ENCODE measurements at places on chromosomes 16 and 17. TPM values are rescaled to one million over a fixed set of nuclear protein-coding genes. Genes with fewer than 3 reads are reported as not detected.

The DPEP3 gene
- not detected for total RNA-seq

The CCDC144A gene
- total RNA-seq = 12.3 TPM

The MYH13 gene
- not detected for total RNA-seq

GRCh38 chr16:80300456-80300855 lies 240.3 kb upstream of the DYNLRB2 start:
- no peak overlapping the region for H3K4me3 ChIP-seq
- peaks cover 17% of the 10 kb centered on the region for H3K4me1 ChIP-seq
- peak overlapping the region; percentile 31 for H3K27ac ChIP-seq

DNA sequence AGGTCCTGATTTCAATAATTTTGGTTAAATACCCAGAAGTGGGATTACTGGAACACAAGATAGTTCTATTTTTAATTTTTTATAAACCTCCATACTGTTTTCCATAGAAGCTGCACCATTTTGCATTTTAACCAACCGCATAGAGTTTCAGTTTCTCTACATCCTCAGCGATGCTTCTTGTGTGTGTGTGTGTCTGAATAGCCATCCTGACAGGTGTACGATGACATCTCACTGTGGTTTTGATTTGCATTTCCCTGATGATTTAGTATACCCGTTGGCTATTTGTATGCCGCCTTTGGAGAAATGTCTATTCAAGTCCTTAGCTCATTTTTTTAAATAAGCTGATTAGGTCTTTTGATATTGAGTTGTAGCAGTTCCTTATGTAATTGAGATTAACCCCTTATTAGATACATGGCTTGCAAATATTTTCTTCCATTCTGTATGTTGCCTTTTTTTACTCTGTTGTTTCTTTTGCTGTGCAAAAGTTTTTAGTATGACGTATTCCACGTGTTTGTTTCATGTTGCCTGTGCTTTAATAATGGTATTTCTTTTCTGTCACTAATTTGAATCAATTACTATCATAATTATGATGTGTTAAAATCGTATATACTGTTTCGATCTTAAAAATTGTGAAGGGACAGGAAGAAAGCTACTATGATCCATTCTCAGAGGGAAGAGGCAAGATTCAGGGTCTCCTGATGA lies 227.2 kb upstream of the MON1B start:
- no peak overlapping the region for H3K27ac ChIP-seq
- no peaks in the 10 kb centered on the region for H3K27me3 ChIP-seq
- H3K4me1 ChIP-seq = no peaks in the 10 kb centered on the region
- H3K4me3 ChIP-seq = no peak overlapping the region

GRCh38 chr17:58097384-58098088 lies 14.3 kb downstream of the DYNLL2 start:
- no peaks in the 10 kb centered on the region for H3K27me3 ChIP-seq
- H3K36me3 ChIP-seq = peaks cover 5% of the 10 kb centered on the region
- DNase-seq = no peak
- H3K4me3 ChIP-seq = no peak overlapping the region
- no peaks in the 10 kb centered on the region for H3K4me1 ChIP-seq

DNA sequence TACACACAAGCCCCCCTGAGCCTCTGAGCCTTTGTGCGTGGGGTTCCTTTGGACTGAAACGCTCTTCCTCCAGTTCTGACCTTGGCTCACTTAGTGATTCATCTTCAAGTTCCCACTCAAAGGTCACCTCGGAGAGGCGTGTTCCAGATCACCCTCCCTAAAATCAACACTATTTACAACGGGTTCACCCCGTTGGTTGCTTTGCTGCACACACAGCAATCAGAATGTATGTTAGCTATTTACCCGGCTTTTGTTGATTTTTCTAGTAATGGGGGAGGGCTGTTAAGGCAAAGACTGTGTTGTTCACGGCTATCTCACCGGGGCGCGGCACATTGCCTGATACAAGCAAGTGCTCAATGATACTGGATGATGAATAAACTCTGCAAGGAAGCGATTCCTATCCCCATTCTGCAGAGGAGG lies 977 bp downstream of the NAGPA start:
- peaks cover 2% of the 10 kb centered on the region for H3K4me1 ChIP-seq
- H3K27ac ChIP-seq = no peak overlapping the region
- no peaks in the 10 kb centered on the region for H3K27me3 ChIP-seq
- no peak for DNase-seq
- H3K4me3 ChIP-seq = peak overlapping the region; percentile 69
